Cortex of kidney (tissue), 1 donor: ENCODE measurements at places on chromosomes 2 and 18.

DNA sequence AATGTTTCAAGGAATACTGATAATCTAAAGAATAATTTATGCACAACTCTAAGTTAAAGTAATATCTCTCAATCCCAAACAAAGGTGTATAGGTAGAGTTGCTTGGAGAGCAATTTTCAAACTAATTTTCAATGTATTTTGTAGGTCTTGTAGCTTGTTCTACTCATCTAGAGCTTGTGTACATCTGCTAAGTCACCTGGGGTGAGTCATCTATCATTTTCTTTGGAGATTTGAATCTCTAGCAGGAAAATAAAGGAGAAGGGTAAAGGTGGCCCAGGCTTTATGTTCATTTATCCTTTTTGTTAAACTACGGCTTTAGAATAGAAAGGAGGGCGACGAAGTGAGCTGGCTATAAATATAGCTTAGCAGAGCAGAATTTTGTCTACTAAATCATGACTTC is 76.8 kb upstream of the THUMPD2 start:
- DNase-seq, result no peak

GRCh38 chr2:237754182-237754581 is 44.4 kb upstream of the RBM44 start:
- no peak for DNase-seq

DNA sequence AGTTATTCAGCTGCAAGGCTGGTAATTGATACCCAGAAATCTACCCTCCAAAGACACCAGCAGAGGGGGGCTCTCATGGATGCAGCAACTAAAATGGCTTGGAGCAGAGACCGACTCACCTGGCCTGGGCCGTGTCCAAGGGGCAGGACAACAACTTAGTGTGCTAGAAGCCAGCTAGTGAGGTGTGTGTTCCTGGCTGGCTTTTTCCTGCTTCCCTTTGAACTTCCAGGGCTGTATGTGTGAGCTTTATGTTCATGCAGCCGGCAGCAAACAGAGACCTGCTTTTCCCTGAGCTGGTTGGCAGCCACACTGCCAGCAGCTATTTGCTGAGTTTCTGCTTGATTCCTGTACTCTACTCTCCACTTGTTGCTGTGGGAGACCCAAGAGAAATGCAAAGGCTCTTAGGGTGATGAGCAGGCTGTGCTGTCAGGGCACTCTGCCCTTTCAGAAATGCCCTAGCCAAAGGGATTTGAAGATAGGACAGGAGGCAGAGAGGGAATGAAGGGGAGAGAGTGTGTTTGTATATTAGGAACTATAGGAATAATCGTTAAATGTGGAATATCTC is 23.7 kb upstream of the GRP start:
- DNase-seq, result no peak

DNA sequence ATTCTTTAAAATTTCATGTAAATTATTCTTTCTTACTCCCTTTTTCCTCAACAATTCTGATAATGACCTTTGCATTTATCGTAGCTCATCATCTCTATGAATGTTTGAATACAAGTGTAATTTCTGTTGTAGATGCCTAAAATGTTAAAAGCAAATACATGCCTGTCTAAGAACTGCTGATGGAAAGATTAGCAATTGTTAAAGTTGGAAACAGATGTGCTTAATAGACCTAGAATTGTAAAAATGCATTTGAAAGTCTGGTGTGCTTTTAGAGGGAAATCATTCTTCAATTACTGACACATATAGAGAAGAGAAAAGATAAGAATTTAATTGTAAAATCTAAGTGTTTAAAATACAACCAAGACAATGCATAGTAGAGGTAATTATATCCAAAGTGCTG is 50.4 kb downstream of the CCDC102B start:
- DNase-seq, result no peak

DNA sequence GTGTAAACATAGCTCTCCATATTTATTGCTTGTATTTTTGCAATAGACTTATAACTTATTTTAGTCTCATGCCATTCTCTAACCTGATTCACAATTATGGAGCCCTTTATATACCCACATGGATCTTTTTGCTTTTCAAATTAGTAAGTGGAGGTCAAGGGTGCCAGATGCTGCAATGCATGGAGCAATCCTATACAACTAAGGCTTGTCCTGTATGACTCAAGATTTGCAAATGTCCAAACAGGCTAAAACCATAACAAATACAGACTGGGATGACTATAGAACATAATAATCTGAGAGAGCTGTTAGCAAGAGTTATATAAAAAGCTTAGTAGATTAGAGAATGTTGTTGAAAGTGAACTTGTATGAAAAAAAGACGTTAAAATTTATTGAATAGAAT is 690.4 kb upstream of the NRXN1 start:
- no peak for DNase-seq

- no peak for DNase-seq
Observed at GRCh38 chr2:12770300-12770968, 53.7 kb downstream of the TRIB2 start.

- DNase-seq, result no peak
Observed at GRCh38 chr2:26507932-26508331, 30.0 kb upstream of the OTOF start.

- no peak for DNase-seq
Observed at GRCh38 chr2:44578471-44579093, 216.8 kb downstream of the CAMKMT start.

DNA sequence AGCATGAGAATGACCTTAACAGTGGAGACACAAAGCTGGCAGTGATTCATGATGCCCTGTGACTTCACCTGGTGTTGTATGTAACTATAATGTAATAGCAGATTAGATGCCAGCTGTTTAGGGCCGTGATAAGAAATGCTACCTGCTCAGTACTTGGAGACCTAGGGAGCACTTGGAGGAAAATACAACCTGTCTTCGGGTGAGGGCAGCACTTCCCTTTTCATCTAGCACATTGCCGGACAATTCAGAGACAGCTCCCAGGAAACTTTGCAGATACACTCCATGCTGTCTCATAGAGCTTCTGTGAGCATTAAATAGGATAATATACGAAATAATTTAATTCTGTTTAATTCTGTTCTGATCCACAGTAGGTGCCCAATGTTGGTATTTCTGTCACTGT is 668.5 kb downstream of the TSN start:
- DNase-seq, result no peak

- DNase-seq, result no peak
Observed at GRCh38 chr2:160715428-160715827, 221.8 kb upstream of the RBMS1 start.

DNA sequence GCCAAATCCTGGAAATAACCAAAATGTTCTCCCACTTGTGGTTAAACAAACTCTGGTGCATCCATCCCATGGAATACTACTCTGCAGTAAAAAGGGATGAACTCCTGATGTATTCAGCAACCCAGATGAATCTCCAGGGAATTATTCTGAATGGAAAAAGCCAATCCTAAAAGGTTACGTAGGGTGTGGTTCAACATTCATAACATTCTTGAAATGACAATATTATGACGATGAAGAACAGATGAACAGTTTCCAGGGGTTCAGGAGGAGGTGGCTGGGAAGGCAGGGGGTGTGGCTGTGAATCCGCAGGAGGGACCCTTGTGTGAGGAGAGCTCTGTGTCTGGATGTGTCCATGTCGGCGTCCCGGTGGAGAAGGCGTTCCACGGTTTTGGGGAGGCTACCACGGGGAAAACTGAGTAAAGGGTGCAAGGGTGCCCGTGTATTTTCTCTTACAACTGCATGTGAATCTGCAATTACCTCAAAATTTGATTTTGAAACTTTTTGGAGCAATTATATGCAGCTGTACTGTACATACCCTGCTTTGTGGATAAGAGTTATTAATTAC is 47.3 kb downstream of the KCNG2 start:
- no peak for DNase-seq

GRCh38 chr2:41775366-41776025 is 272.3 kb upstream of the PKDCC start:
- no peak for DNase-seq

GRCh38 chr2:205806143-205806905 is 124.0 kb downstream of the NRP2 start:
- no peak for DNase-seq

GRCh38 chr2:230981704-230982103 is 14.2 kb upstream of the SPATA3 start:
- no peak for DNase-seq

DNA sequence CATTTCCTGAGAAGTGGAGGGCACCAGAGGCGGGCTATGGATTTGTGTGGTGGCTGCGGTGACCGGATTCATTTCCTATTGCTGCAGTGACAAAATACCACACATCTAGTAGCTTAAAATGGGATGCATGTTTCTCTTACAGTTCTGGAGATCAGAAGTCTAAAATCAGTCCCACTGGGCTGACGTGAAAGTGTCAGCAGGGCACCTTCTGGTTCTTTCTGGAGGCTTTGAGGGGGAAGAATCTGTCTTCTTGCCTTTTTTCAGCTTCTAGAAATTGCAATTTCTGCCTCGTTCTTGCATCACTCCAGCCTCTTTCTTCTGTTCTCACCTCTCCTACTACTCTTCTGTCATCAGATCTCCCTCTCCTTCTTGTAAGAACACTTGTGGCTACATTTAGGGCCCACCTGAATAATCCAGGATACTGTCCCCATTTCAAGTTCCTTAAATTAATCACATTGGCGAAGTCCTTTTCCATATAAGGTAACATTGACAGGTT is 111.2 kb downstream of the MARCHF4 start:
- no peak for DNase-seq

GRCh38 chr18:55287935-55288868 is 299.8 kb downstream of the TCF4 start:
- DNase-seq, result no peak

DNA sequence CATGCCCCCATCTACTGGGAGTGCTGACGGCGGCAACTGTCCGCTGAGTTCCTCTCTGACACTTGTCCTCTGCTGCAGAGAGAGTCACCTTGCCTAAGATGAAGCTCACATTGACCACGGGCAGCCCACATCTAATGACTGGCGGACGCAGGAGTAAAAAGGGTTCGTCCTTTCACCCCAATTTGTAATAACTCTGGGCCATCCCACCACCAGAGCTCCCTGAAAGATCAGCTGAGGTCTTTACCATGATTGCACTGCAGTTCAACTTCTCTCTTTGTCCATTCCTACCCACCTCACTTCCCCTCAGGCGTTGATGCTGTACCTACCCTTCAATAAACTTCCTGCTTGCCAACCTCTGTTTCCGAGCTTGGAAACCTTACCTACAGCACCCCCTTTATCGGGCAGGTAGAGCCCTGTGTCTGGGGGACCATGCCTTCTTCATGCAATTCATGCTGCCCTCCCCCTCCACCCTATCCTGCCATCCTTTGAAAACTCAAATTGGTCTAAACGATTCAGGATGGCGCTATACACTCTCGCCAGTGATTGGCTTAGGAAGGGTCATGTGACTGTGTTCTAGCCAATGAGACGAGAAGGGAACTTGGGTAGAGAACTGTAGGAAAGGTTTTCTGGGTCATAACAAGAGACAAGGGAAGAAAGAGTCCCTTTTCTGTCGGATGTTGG is 10.3 kb upstream of the B3GNT2 start:
- DNase-seq, result no peak

DNA sequence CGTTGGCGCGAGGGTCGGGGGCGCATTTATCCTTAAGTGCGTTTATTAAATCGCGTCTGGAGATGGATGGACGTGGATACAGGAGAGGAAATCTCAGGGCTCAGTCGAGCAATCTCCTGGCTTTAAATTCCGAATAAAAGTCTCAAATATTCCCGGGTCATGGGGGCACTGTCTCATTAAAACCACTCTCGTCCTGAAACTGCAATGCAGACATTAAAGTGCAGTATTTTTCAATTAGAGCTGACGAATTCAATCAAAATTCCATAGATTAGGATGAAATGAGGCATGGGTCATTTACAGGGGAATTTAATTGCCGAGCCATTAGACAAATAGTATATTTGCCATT is 10.7 kb upstream of the GBX2 start:
- DNase-seq, result no peak

GRCh38 chr2:235709969-235710879 is 216.4 kb downstream of the AGAP1 start:
- DNase-seq, result no peak

- no peak for DNase-seq
Observed at GRCh38 chr2:20722592-20723240, 55.8 kb downstream of the GDF7 start.

DNA sequence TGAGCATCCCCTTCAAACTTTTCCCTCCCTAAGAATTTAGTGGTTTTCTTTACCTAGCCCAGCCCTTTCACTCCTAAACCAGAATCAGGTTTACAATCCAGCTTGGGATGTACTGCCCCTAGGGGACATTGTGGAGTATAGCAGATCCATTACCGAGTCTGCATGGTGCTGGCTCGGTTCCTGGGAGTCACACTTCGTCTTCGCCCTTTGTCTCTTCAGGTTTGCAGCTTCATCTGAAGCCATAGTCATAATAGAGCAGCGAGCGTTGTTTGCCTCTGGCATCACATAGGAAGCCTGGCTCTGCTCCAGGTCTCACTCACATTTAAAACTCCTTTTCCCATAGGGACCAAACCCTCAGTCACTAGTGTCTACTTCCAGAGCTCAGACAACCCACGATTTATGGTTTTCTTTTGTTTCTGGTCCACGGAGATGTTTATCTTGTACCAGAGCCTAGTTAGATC is 16.8 kb upstream of the LYPD6 start:
- DNase-seq, result no peak

- DNase-seq, result no peak
Observed at GRCh38 chr2:73823416-73823815, 5.3 kb upstream of the STAMBP start.

GRCh38 chr2:157866202-157866601 is 9.9 kb downstream of the ACVR1 start:
- no peak for DNase-seq

GRCh38 chr2:51789918-51790317 is 758.0 kb upstream of the NRXN1 start:
- no peak for DNase-seq

DNA sequence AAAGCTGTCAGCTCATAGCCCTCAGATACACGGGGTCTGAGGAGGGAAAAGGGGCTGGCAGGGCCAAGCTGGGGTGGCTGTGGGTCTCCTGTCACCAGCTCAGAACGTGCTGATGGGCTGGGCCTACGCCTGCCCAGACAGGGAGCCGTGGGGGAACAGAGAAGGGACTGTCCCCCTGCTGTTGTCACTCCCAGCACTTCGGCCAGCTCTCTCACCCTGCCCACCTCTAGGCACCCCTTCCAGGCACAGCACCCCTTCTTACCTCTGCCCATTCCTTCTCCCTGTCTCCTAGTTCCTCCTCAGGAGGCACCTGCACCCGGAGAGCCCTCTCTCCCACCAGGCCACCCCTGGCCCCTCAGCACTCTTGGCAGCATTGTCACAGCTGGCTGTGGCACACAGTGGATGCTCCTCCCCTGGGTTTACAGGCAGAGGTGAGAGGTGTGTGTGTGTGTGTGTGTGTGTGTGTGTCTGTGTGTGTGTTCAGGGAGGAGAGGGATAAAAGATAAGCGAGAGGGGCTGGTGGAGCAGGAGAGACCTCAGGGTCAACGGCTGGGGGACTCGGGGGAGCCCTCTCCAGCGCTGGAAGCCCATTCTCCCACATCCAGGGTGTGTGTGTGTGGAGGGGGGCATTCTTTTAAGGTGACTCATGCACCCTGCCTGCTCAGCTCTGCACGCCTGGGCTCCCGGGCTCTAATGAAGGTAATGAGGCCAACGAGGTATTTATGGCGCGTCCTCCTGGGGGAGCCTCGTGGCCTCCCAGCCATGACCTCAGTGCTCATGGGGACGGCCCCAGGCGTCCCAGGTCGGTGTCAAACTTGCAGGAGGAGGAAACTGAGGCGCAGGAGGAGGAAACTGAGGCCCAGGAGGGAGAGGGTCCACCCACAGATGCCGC is 66.1 kb upstream of the SMAD7 start:
- no peak for DNase-seq
